ENCODE measurements at places on chromosomes 4 and X.

DNA sequence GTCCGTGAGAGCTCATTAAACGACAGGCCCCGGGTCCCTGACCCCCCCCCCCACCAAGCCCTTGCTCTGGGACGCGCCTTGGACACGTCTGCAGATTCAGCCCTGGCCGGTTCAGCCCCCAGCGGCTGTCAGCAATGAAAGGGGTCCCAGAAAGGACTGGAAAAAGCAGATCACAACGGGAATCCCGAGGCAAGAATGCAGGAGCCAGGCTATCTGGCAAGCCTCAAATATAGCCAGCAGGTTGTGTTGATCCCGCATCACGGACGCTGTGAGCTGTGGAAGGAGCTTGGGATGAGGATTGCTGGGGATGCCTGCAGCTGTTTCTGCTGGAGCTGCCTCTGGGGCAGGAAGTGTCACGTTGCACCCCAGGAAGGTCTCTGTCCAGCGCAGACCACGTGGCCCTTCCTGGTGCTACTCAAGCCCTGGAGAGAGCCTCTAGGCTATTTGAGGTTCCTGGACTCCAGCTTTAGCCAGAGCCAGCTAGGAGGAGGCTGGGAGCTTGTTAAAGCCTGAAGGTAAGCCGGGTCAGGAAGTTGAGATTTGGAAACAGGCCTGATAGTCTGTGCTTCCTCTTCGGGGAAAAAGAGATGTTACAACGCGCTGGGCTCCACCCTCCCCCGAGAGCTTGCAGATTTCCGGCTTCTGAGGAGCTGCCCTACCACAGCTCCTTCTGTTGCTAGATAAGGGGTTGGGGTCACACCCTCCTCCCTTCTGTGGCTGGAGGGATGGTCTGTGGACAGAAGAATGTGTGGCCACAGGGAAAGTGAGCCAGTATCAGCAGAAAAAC, 19.3 kb upstream of the CSF2RA start:
- peak; percentile 52 for DNase-seq

DNA sequence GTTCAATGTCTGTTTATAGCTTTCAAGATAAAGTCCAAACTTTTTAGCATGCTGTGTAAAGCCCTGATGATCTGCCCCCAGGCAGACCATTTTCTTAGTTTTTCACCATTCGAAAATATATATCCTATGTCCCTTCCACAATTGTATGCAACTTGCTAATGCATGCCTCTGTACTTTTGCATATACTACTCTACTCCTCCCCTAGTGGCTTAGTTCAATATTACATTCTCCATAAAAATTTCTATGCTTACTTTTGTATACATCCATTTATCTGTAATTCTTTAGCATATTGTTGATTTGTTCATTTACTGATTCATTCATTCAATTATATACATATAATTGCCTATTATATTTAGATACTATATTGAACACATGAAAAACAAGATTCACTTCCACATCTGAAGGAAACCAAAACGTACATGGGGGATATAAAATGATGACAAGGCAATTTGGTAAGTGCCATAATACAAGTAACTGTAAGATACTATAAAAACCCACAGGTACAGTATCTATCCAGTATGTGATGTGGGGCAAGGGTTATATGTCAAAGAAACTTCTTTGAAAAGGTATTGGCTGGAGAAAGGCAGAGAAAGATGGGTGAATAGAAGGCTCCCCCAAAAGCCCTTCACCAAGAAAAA, 902.5 kb downstream of the FAM133A start:
- no peak for DNase-seq

GRCh38 chr4:109861916-109862511, 14.1 kb downstream of the LRIT3 start:
- no peak for DNase-seq

GRCh38 chr4:8188085-8188484, 11.0 kb upstream of the SH3TC1 start:
- DNase-seq = no peak

DNA sequence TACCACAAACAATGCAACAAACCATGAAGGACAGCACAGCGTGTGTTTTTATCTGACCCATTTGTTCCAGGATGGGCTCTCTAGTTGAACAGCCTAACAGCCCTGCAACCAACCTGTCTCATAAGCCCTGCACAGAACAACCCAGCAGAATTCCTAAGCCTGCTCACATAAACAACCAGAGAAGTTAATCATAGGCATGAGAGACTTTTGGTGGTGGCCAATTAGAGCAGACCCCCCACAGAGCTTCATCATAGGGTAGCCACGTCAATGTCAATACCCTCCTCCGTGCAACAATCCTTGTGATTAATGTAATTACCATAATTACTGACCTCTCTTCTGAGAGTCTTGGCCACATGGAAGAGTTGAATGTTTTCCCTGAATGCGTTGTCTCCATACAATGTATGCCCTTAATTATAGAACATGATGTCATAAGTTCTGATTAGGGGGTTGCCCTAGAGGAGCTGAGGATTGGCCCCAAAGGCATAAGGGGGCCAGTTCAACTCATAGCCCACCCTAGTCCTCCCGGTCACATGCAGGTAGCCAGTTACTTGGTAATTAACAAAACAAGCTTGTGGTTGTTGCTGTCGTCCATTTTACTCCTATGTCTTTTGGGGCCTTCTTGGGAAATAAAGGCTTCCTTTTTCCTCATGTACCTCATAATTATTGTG, 92.7 kb downstream of the SYNPO2 start:
- no peak for DNase-seq

All from activated naive CD4-positive, alpha-beta T cell treated with anti-CD3 and anti-CD28 coated beads, Interleukin-2, amount 50 U/mL, for 16 hours (primary cell).